ENCODE measurements at places on chromosomes 2 and 18.

DNA sequence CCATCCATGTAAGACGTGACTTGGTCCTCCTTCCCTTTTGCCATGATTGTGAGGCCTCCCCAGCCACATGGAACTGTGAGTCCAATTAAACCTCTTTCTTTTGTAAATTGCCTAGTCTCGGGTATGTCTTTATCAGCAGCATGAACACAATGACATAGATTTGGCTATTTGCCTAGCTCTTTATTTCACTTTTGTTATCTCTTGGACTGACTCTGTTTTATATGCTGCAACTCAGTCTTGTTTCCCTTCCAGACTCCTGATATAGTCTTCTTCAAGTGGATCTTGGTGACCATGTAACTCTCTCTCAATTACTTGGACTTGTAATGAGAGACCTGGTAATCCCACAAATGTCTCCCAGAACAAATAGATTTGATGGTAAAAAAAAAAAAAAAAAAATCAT, 627.6 kb downstream of the CCDC85A start:
- peak; percentile 70 for DNase-seq

DNA sequence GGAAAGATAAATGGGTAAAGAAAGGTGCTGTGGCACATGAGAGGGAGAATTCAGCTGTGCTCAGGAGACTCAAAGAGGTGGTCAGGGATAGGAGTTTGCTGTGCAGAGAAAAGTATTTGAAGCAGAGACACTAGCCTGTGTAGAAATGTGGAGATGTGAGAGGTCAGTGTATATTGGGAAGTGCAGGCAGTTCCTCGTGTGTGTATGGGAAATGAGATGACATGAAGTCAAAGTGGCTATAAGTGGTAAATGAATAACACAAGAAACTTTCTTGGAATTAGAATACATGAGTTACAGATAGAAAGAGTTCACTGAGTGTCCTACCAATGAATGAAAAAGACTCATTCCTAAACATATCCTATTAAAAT, 11.6 kb downstream of the MAP3K20 start:
- DNase-seq, result no peak

DNA sequence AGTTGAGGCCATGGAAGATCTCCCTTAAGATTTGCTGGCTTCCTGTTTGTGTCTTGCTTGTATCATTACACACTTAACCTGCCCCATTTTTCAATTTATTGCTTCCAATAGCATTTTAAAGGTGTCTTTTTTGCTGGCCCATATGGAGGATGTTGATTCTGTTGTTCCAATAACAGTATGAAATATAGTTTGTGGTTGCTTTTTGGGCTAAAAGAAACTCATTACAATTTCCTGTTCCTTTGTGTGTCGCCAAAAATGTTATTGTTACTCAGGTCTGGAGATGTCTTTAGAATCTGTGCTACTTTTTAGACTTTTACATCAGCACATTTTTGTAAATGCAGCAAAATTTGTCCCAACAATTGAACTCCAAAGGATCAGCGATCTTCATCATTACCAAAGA, 234.0 kb upstream of the ITGA4 start:
- DNase-seq, result no peak

DNA sequence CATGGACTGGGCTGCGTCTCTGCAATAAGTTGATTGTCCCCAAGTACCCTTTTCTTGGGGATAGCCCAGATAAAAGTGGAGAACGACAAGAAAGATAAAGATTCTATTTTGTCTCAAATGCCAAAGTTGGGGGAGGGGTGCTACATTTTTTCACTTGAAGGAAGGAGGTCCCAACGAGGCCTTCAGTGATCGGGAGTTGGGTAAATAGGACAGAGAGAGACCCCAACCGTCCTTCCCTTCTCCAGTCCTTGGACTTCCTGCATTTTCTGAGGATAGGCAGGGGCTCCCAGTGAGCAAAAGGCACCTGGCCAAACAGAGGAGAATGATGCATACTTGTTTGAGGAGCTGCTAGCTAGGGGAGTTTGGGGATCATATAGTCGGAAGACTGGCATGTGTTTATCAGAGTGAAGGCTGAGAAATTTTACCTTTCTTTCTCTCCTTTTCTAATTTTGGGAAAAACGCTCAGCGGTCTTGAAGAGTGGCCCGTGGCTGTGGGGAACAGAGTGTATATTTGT, 3.5 kb upstream of the EN1 start:
- no peak for DNase-seq

GRCh38 chr18:32056613-32057358, 34.9 kb upstream of the RNF138 start:
- DNase-seq, result no peak

GRCh38 chr2:61425605-61426155, 45.2 kb downstream of the USP34 start:
- DNase-seq, result no peak

- DNase-seq, result no peak
These were observed 54.8 kb downstream of the RTP5 start for GRCh38 chr2:241924069-241924908.

- no peak for DNase-seq
These were observed 35.7 kb upstream of the RAB1A start for GRCh38 chr2:65165558-65165957.

DNA sequence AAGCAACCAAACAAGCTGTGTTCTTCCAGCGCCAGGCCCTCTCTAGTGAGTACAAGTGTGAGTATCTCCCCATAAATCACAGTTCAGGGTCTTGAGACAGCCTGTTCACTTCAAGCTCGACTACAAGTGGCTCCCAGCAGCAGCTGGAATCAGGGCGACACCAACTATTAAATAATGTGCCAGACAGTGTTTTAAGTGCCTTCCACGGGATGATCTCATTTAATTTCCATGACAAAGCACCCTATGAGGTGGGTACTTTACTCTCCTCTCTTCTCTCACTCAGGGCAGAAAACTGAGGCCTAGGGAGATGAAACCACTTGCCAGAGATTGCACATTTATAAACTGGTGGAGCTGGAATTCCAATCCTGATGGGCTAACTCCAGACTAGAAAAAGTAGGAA, 2.6 kb upstream of the FAM136A start:
- DNase-seq, result no peak

- DNase-seq, result no peak
These were observed 245.8 kb downstream of the PAX3 start for GRCh38 chr2:222052934-222053367.

DNA sequence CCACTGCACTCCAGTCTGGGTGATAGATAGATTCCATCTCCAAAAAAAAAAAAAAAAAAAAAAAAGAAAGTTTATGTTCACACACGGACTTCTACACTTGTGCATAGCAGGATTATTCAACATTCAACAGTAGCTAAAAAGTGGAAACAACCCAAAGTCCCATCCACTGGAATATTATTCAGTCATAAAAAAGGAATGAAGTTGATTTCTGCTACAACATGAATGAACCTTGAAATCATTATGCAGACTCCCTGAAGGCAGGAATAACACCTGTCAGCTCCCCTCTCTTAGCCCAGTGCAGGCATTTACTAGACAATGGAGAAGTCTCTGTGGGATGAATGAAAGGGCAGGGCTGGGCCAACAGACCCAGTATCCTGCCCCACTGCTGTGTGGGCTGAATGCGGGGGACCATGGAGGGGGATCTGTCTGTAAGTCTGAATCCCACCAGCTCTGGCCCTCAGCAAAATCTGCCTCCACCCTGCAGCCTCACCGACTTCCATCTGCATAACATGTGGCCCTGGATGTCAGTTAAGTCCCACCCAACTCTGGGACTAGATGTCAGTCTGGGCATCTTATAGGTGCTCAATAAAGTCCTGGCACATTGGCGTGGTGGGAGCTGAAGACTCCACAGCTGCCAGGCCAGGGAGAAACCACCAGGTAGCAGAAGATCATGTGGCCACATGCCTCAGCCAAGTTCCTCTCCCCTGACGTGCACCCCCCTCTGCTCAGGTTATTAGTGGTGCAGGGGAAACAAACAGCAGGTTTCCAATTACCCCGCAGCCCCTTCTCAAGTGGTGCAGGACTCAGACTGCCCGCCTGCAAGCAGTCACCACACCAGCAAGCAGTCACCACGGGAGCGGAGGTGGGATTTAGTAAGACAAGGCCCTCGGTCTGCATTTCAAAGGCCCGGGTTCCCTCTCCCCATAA, 8.9 kb downstream of the ZFP36L2 start:
- no peak for DNase-seq

GRCh38 chr18:76592981-76593381, 97.9 kb upstream of the ZNF516 start:
- DNase-seq, result no peak

DNA sequence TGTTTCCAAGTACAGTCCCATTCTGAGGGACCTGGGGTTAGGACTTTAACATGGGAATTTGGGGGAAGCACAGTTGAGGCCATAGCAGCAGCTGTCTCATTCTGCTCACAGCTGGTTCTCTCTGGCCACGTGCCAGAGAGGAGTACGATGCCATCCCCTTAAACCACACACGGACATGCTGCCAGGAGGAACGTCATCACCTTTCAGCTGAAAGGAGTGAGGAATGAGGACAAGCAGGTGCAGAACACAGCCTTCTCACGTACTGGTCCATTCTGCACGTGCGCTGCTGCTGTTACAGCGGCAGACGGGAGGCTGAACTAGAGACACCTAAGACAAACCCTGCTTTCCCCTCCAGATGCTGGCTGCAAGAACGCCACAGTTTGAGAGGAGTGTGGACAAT, 33.5 kb downstream of the ODC1 start:
- DNase-seq, result no peak

DNA sequence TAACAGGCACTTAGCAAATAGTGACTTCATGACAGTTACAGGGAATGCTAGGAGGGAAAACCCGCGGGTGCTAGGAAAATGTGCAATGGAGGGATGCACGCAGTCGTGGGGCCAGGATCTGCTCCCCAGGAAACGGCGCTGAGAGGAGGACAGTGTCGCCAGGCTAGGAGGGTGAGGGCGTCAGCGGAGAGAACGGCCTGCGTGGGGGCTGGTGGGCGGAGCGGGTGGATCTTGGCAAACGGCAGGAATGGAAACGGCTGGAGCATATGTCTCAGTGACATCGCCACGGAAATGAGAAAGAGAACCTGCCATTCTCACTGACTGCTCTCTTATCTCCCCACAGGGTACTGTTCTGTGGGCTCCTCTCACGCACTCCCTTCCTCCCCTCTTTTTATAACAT, 478.5 kb upstream of the ID2 start:
- DNase-seq, result no peak

DNA sequence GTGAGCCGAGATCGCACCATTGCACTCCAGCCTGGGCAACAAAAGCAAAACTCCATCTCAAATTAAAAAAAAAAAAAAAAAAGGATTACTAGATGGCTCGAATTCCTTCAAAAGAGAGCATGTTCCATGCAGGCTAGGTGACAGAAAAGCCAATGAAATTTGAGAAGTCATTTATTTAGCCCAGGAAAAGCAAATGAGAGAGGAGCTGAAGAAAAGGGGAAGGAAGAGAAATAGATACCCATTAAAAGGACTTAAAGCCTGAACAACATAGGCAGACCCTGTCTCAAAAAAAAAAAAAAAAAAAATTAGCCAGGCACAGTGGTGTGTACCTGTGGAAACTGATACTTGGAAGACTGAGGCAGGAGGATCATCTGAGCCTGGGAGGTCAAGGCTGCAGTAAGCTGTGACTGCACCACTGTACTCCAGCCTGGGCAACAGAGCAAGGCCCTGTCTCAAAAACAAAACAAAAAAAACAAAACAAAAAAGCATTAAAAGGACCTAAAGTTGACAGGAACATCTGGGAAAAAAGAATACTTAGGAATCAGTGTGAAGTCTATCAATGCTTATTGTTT, 11.1 kb downstream of the SEPTIN10 start:
- no peak for DNase-seq
